ENCODE measurements at places on chromosomes 12 and 14.

DNA sequence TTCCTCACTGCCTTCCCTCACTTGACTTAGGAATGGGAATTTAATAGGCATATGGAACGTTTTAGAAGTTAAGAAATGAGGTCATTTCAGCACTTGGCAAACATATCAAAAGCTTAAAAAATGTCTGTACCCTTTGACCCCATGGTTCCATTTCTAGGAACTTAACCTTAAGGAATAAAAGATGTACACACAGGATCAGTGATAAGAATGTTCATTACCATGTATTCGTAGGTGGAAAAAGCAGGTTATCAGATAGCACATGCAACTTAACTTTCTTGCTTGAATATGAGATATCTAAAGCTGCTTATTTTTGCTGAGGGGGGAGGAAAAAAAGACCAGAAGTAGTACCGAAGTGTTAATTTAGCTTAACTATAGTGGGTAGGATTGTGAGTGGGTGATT is 57.2 kb downstream of the TTLL5 start:
- DNase-seq = no peak

DNA sequence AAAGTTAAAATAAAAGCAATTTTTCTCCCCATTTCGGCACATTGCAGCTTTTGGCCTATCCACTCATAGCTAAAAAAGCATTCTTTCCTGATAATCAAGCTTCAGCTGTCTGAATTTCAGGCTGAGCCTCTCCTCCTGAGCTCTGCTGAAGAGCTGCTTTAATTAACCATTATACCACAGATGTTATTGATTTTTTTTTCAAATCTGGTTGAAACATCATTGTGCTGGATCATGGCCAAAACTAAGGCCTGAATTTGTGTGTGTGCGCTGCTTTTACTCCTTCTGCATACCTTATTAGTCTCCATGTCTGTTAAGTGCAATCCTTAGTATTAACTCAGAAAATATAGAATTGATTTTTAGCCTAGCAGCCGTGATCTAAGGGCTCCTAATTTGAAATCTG is 52.3 kb downstream of the MBIP start:
- DNase-seq = no peak

DNA sequence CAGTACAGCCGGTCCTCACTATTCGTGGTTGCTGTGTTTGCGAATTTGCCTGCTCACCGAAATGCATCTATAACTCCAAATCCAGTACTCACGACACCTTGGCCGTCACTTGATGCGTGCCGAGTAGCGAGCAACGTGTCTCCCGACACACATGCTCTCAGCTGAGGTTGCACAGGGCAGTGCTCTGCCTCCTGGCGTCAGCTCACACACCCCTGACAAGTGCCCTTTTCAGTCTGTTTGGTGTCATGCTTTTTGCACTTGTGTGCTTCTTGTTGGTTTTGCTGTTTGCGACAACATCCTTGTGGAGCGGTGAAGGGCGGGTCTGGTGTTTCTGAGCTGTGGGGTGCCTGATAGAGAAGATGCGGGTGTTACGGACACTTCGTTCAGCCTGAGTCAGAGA is 110.4 kb upstream of the RFLNA start:
- no peak for DNase-seq

- DNase-seq = no peak
Measured at GRCh38 chr12:95262808-95263207, 45.2 kb downstream of the VEZT start.

DNA sequence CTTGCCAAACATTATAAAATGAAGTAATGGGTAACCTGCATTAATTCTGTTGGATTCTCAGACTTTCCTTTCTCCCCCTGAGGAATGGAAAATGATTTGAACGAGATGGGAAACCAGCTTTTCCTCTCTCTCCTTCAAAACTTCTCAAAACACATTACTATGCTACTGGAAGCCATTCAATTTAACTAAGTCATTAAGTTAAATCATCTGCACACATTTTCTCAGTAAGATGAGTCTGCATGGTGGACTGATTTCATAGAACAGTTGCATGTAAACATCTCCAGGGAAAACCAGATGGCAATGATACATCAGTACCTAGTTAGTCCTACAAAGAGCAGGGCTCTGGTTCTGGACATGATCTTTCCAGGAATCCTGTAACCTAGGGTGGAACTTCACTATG is 59.9 kb downstream of the BMP4 start:
- DNase-seq = no peak

- no peak for DNase-seq
Measured at GRCh38 chr12:91630596-91631293, 448.1 kb upstream of the DCN start.

- DNase-seq = no peak
Measured at GRCh38 chr12:25574761-25575160, 21.7 kb upstream of the LMNTD1 start.

GRCh38 chr12:119681111-119681510 is 13.2 kb downstream of the PRKAB1 start:
- DNase-seq = no peak

GRCh38 chr12:107326237-107326636 is 232.9 kb upstream of the CRY1 start:
- DNase-seq = no peak

DNA sequence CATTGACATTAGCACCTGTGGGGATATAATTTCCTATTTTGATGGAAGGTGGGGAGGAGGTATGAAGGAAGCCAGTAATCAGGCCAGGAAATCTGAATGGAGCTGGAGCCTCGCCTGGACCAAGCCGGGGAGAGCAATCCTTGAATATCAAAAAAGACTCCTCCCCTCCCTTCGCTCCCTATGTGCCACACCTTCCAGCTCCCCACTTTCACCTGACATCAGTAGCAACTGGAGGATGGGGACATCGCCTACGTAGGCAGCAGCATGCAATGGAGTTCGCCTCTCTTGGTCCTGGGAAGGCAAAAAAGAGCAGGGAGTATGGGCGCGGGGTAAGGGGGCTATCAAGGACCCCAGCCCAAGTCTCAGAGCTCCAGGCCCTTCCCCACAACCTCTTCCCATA is 1.1 kb downstream of the ANKRD52 start:
- DNase-seq = no peak

DNA sequence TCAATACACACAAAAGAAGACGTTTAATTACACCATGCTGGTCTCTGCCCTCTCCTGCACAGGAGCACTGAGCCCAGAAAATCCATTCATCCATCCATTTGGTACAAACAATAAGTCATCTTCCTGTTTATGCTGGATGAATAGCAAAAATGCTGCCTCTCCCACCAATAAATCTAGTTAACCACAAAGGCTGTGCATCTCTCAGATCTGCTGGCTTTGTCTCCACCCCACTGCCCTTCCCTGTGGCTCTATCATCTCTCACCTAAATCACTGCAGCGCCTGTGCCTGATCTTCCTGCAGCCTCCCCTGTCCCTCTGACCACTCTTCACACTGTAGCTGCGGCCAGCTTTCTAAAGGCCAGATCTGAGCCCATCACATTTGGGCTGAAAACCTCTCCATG is 72.9 kb upstream of the DDX11 start:
- no peak for DNase-seq

DNA sequence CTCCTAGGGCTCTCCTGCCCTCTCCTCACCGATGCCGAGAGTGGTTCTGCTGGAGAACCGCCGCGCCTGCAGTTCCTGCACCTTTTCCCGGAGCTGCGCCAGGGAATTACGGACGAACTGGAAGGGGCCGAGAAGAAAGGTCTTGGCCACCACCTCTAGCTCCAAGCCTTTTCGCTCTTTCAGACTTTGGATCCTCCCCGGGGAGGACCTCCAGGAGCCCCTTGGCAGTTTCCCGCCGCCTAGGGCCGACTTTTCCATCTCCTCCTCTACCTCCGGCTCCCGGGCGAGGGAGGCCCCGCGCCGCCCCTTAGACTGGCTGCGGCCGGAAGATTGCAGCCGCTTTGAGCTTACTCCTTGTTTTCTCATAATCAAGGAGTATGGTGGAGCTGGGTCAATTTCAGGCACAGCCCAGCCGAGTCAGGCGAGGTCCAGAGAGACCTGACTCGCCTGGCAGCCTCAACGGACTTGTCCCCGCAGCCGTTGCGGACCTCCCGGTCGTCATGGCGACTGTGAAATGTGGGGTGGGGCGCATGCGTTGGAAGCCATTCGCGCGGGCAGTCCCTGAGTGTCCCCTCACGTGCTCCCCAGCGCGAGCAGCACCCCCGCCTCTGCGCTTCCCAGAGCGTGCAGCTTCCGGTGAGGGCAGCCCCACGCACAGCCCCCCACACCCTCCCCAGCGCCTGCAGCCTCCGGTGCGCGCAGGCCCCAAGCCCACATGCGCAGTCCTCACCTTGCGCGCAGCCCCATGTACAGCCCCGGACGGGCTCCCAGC is at the start of gene DPY19L2:
DPY19L2 (minus strand) TSS at position 466 of the 772 bp plus-strand sequence; CDS start at position 366, 100 bp downstream.
- peak; percentile 45 for DNase-seq

- DNase-seq = no peak
Measured at GRCh38 chr12:124852911-124853427, 10.7 kb downstream of the SCARB1 start.

Data from stimulated activated CD4-positive, alpha-beta T cell treated with anti-CD3 and anti-CD28 coated beads, Interleukin-1b, Interleukin-23, amount 100 ng/mL, for 4 hours (primary cell).